Left renal pelvis (tissue), 4 donors: ENCODE measurements at places on chromosomes 1 and 21.

- DNase-seq, result no peak
Measured at GRCh38 chr1:180854001-180854400, 58.7 kb upstream of the KIAA1614 start.

DNA sequence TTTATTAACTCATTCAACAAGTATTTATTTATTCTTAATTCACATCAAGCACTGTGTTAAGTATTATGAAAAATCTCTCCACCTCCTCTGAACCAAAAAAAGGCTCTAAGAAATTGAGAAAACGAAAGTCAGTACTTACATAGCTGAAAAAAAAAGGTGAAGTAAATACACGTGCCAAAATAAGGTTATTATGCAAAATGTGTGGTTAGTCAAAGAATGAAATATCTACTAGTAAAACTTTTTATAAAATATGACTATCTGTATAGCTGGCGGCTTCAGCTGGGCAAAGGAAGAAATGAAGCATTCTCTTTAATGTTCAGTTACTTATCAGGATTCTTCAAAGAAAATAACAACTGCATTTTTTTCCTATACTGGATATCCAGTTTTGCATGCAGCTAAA lies 35.5 kb upstream of the ASPM start:
- DNase-seq, result no peak

DNA sequence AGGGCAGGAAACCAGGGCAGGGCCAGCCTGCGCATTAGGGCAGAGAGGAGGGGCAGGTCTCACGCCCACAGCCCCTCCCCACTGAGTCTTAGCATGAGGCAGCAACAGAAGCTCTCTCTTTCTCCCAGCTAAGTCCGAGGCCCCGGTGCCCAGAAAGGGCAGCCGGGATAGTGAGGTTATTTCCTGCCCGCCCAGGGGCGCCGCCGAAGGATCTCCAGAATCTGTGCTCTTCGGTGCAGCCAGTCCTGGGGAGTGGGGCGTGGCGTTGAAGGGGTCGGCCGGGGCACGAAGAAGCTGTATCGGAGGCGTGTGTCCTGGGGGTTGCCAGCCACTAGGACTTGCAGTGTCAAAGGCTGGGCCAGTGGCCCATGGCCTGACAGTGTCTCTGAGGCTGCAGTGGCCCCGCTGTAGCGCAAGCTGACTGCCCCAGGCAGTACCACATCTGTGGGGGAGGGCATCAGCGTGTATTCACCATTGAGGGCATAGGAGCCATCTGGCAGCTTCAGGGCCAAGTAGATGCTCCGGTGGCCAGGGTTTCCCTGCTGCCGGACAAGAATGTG lies 7.8 kb downstream of the ADAMTS4 start:
- DNase-seq, result no peak

DNA sequence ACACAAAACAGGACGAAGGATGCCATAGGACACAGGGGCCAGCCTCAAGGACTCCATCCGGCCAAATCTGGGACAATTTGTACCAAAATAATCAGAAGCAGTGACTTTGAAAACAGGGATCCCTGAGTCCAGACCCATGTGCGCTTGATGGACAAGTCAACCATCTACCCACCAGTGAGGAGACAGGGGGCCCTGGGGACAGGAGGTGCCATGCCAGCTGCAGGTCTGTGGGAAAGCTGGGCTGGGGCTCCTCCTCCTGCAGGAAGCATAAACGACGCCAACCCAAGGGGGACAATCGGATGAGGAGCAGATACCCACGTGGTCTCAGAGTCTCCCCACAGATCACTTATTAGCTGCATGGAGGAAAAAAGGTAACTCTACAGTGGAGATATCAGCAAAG lies 50.6 kb downstream of the NPHP4 start:
- DNase-seq, result no peak

- no peak for DNase-seq
Measured at GRCh38 chr1:113399062-113399583, 8.8 kb downstream of the MAGI3 start.

DNA sequence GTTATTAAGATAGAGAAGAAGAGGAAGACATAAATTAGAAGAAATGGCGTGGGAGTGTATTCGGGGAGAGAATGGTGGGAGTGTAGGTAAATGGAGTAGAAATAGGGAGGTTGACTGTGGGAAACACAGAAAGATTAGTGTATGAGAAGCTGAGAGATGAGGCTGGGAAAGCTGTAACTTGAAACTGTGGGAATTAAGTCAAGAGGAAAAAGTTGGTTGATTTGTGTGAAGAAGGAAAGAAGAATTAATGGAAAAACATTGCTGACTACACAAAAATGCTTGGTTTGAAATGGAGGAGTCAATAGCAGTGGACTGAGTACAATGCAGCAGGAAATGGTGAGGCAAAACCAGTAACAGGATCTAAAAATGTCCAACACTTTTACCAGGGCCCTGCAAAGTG lies 448.3 kb downstream of the PTPRC start:
- no peak for DNase-seq

- DNase-seq, result no peak
Measured at GRCh38 chr1:8004113-8004802, 21.9 kb downstream of the ERRFI1 start.

DNA sequence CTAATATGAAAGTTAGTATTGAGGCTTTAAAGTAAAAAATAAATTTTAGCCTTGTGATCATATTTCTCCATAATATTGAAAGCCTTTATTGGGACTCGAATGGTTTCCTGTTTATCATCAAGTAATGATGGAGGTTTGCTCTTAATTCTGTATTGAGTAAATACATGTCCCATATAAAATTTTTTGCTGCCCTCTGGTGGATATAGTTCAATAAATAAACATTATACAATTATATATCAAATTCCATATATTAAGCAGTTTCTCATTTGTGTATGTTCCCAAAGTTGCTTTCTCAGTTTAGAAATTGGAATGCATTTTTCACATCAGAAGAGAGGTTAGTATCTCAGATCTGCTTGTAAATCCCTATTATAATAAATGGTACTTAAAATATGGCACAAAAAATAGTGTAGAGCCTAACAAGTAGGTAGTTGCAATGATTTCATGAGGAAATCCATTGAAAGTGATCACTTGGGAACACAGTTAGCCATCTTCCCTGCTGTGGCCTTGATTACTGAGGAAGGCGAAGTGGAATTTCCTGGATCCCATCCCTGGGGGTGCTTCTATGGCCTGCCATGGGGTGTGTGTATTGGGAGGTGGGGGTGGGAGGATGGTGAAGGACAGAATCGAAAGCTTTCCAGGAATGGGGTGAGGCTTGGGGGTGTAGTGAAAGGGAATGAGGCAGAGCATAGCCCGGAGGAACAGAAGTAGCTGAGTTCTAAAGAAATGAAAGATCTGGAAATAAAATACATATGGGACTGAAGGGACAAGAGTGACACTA lies 84.1 kb upstream of the C21orf91 start:
- DNase-seq, result no peak

- no peak for DNase-seq
Measured at GRCh38 chr1:156608981-156609380, 7.7 kb upstream of the GPATCH4 start.
